ENCODE measurements at places on chromosomes 6 and 20. TPM values are rescaled to one million over a fixed set of nuclear protein-coding genes. Genes with fewer than 3 reads are reported as not detected.
A peak's percentile ranks its signal among the peaks of the same experiment; 100 is the strongest.

Gene F13A1
- total RNA-seq, result not detected

Gene GSTA2
- 13.7 TPM for total RNA-seq

Gene APOBEC2
- 0.09 TPM for total RNA-seq

Gene HACE1
- 16.0 TPM for total RNA-seq

Gene SRMS
- not detected for total RNA-seq

Gene TCP11
- not detected for total RNA-seq

Gene CRYBG1
- total RNA-seq, result 21.9 TPM

Gene BCAS1
- total RNA-seq, result 0.67 TPM

Gene CRIP3
- 6.3 TPM for total RNA-seq

Gene MDFI
- total RNA-seq, result not detected

Gene ELMO2
- total RNA-seq, result 35.7 TPM

Gene VWA7
- total RNA-seq, result 0.79 TPM

- DNase-seq, result no peak
These were observed 568.5 kb upstream of the JAG1 start for GRCh38 chr20:11242320-11242719.

DNA sequence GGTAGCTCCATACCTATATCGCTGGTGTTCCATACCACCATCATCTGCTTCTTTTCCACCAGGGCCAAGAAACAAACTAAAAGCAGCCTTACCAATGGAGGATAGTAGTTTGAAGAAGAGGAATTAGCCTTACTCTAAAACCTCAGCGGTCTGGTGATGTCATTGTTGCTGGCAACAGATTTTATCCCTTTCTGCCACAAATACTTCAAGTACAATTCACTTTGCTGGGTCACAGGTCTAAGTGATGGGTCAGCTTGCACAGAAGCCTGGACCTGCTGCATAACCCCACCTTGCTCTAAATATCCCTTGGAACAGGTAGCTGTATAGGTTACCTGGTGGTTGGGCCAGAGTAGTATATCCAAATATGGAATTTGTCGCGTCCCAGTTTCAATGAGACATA, 53.2 kb upstream of the THEMIS start:
- no peak for DNase-seq

DNA sequence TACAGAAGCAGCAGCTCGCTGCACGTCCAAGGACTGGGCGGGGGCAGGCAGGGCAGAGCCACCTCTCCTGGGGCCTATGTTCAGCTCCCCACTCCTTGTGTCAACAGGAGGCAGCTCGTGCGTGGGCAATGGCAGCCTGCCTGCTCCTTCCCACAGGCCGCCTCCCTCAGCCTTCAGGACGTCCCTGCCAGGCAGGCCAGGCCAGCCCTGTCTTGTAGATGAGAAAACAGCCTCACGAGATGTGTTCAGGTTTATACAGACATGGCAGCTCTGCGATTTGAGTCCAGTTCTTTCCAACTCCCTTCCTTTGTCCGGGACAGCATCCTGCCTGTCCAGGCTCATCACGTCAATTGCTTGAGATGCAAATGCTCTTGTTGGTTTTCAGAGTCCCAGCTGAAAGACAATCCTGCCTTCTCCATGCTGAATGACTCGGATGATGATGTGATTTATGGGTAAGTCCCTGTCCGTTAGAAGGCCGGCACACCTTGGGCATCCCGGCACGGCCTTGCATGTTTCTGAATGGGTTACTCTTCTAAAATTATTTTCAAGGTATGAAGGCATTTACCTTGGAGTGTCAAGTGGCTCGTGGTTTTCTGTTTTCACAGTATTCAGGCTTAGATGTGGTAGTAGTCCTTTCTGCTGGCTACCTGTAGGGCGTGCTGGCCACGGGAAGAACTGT, 13.5 kb downstream of the DYNLT1 start:
- DNase-seq, result no peak

- no peak for DNase-seq
These were observed 617 bp upstream of the TSPYL1 start for GRCh38 chr6:116280161-116280932.

GRCh38 chr20:17469246-17470030, 61.7 kb downstream of the BFSP1 start:
- no peak for DNase-seq

- peak; percentile 66 for DNase-seq
These were observed 171.1 kb downstream of the PREX1 start for GRCh38 chr20:48656661-48657211.

- DNase-seq, result peak; percentile 49
These were observed 27.0 kb upstream of the TFB1M start for GRCh38 chr6:155341130-155341828.

- DNase-seq, result no peak
These were observed 1007.9 kb upstream of the FLRT3 start for GRCh38 chr20:15345287-15345686.

DNA sequence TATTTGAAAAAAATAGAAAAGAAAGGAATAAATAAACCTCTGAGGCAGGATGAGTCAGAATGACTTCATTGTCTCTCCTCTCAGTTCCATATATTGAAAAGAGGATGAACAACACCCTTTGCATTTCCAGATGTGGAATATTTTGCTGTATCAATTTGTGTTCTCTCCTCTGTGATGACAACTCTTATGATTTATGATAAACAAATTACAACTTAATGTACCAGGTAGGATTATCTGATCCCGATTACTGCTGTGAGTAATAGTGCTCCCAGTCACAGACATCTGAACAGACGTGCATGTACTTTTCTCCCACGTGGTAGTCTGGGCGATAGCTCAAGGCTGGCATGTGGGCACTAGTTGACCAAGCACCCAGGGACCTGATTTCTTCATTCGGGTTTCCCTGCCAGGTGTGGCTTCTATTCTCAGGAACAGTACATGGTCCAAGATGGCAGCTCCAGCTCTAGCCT, 142.1 kb upstream of the SULF2 start:
- DNase-seq, result no peak

DNA sequence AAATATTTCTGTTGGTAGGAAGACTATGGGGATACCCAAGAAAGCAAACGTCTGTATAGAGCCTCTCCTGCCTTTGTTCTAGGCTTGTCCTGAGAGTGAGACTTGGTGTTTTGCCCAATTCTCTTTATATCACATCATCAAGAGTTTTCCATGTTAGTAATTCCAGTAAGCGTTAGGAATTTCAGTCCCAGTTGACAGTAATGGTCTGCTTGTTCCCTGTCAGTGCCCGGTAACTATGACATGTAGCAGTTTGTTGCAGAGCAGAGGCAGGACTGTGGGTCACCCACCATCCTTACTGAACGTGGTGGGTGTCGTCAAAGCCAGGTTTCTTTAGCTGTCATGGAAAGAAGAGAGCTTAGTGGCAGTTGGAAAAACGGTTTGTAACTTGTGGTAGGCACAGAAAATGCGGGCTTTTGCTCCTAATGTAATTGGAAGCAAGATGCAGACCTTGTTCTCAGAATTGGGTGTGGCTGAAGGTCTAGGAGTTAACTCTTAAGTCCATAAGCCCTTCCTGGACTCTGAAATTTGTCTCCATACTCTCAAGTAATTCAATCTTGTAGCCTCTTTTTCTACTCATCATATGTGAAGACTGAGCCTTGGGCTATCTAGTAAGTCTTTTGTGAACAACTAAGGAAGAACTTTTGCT, 188.8 kb downstream of the TMEM242 start:
- DNase-seq, result no peak

- DNase-seq, result no peak
These were observed 166.5 kb downstream of the VEGFA start for GRCh38 chr6:43936476-43936875.

GRCh38 chr20:33443006-33443511, 504 bp downstream of the SNTA1 start:
- no peak for DNase-seq

DNA sequence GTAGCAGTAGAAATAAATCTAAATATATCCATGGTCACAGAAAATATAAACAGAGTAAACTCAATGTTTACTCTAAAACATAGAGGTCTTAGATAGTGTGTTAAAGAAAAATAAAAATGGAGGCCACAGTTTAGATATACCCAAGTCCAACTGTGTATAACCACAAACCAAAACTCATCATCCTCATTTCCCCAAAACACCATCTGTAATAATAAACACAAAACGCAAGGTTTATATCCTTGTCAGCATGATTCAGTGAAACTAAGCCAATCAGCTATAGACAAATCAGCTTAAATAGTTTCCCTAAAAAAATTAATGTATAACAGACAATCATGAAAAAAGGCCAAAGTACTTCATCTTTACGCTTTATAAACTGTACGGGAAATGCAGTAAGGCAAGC, 2.7 kb upstream of the HACE1 start:
- no peak for DNase-seq

DNA sequence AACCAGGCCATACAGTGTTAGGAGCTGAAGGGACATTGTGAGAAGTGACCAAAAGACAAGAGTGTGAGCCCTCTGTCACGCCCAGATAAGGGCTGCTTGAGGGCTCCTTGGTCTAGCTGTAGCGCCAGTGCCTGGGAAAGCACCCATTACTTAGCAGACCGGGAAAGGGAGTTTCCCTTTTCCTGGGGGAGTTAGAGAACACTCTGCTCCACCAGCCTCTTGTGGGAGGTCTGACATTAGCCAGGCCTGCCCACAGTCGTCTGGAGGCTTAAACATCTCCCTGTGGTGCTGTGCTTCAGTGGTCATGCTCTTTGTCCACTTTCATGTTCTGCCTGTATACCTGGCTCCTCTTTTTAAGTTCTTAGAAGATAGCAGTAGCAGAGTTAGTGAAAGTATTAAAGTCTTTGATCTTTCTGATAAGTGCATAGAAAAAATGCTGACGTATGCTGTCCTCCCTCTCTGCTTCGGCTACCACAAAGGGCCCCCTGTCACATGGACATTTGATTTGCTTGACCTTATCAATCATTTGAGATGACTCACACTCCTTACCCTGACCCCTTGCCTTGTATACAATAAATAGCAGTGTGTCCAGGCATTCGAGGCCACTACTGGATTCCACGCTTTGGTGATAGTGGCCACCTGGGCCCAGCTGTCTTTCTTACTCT, 201.5 kb upstream of the ECI2 start:
- DNase-seq, result peak; percentile 80

DNA sequence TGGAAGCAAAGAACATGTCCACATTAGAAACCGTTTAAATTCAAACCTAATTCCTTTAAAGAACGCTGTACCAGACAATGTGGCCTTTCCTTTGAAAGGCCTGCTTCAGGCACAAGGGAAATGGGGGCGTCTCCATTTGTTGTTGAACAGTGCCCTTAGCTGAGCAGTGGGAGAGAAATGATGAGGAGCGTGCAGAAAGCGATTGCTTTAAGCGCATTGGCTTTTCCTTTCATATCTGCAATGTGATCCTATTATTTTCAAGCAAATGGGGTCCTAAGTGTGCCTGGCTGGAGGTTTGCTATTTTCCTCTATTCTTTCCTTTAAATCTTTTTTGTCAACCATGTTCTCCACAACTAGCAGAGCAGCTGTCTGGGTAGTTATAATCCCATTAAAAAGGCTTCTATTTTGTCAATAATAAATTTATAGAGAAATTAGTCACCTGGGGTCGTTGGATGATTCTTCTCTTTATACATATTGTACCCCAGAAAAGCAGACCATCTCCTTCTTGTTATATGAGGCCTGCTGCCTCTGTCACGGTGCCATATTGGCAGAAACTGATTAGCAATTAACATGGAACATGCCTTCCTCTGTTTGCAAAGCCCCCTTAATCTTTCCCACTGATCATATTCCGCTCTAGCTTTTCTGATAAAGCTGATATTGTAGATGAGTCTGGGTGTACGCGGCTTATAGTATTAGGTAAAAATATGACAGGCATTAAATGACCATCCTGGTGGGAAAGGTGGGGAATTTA, 151.1 kb upstream of the JAG1 start:
- no peak for DNase-seq

DNA sequence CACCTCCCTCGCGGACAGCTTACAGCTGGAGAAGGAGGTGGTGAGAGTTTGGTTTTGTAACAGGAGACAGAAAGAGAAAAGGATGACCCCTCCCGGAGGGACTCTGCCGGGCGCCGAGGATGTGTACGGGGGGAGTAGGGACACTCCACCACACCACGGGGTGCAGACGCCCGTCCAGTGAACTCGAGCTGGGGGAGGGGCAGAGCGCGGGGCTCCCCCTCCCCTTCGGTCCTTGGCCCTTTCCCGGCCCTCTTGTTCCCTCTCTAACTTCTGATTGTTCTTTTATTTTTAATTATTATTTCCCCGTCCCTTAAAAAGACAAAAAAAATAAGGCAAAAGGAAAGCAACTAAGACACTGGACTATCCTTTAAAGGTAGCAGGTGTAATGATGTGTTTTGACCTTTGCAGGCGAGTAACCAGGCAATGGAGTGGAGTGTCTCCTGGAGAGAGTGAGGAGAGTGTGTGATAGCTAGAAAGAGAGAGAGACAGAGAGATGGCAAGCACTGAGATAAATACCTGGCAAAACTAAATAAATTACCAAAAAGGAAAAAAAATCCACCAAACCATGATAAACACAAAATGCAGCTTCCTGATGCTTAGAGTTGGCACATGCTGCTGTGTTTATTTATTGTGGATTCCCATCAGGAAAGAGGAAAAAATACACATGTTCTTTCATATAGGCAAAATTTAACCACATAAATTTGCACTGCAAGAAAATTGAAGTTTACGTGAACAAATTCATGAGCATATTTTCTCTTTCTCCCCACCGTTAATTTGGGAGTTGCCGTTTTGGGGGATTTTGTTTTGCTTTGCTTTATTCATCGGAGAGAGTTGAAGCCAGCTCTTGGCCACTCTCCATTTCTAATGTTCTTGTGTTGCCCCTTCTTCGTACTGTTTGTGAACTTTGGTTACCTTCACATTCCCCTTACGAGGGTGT, 1.9 kb downstream of the POU3F2 start:
- no peak for DNase-seq

- no peak for DNase-seq
These were observed 30.7 kb upstream of the MYLIP start for GRCh38 chr6:16098211-16098610.

DNA sequence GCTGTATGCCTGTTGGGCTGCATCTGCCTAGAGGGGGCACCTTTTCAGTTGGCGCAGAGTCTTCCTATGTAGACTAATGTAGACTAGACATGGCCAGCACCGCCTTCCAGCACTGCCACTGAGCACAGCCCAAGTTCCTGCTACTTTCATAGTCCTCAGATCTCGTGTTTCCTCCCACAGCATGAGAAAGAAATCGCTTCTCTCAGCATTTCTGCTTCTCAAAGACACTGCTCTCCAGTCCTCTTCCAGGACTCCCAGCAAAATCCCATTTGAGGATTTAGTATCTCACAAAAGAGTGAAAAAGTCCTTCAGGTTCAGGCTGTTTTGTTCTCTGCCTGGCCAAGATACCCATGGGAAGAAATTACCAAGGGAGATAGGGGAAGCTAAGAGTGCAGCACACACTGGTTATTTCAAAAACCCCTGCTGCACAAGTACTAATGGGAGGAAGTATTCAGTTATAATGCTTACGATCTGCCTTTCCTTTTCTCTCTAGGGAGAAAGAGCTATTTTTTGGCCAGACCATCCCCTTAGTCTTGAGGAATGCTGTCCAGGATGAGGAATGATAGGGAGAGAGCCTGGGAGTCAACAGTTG, 35.7 kb downstream of the OGFRL1 start:
- DNase-seq, result no peak

Data from HepG2 (cell line).